ENCODE measurements at places on chromosomes 4 and X.

DNA sequence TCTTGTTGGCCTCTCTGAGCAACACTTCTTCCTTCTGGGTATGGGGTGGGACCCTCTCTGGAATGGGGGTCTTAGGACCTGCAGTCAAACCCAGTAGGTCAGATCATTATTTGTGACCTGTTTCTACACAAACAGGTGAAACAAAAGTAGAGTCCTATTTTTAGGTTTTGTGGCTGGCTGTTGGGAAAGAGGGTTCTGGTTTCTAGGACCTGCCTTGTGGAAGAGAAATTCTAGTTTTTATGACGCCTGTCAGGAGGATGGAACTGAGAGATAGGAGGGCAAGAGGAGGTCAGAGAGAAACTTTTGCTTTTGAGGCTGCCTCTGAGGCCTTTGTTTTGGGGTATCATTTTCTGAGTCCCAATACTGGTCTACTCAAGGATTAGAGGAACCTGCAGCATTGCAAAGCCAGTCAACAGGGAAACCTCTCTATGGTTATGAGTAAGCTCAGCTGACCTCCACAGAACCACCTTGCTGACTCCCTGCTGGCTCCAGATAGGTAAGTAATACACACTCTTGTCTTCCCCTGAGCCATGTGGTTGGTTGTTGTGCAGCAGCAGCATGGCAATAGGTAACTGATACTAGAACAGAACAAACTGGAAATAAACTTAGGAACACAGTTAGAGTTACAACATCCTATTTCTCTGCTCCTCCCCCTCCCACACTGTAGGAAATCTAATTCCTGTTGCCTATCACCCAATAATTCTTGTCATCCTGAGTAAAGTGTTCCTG lies 114.7 kb upstream of the VCX3B start:
- no peak for DNase-seq

GRCh38 chrX:132090403-132091159 lies 37.2 kb downstream of the FRMD7 start:
- DNase-seq: no peak

DNA sequence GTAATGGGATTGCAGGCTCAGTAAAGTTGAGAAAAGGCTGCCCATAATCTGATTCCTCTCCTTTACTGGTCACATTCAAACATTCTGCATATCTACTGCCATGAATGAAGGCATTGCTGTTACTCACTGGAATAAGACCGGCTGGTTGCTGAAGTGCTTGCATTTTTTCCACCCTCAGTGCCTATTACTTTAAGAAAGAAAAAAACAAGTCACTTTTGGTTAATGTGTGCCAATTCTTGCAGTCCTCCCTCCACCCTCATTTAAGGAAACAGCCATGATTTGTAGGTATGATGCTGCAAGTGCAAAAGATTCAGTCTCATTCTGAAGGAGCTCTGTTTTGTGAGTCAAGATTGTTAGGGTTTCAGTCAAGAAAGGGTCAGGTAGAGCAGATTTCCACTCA lies 94.9 kb downstream of the EMCN start:
- DNase-seq: peak; percentile 4

DNA sequence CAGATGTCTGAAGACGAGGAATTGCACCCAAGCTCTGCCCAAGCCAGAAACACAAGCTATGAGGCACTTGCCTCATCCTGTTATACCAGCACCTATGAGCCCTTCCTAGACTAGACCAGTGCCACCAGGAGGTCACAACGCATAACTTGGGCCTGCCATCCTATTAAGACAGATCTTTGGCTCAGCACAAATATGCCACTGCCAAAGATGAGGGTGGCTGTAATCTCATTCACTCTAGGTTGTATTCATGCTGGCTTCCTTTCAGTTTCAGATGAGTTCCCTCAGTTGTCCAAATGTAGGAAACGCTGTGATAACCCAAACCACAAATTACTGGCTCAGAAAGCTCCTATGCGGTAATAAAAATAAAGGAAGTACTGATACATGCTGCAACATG lies 76.5 kb upstream of the CITED1 start:
- DNase-seq: no peak

GRCh38 chr4:127015667-127016117 lies 617.1 kb upstream of the INTU start:
- DNase-seq: no peak

DNA sequence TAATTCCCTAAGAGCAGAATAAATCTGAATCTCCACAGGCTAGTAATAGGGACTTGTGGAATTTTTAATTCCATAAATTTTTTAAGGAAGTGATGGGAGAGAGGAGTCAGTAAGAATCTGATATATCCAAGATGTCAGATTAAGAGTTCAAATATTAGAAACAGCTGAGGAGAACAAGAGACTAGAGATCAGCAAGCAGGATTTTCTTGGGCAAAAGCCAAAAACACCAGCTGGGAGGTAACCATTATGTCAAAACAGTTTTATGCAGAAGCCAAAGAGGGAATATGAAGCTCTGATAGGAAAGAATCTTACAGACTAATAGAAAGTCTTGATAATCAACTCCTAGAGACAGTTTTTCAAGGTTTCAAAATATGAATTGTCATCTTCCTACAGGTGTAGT lies 72.2 kb upstream of the RBPJ start:
- DNase-seq: peak; percentile 30

DNA sequence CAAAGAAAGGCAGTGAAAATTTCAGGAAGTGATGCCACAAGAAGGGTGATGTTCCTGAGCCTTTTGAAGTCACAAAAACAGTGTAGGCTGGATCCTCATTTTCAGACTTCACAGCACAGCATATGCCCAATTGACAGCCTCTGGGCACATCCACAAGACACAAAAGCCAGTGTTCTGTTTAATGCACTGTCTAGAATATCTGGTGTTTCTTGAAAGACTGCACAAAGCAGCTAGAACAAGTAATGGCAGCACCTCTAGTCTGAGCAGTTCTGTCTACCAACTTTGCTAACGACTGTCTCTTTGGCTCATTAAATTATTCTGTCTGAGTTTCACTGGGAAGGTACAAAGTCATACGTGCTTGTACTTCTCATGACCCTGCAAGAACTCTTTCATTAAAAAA lies 417.1 kb upstream of the GALNT7 start:
- DNase-seq: no peak

GRCh38 chr4:107366900-107367299 lies 330.8 kb upstream of the DKK2 start:
- no peak for DNase-seq

- DNase-seq: peak; percentile 35
These were observed 242.1 kb downstream of the ADAMTS3 start for GRCh38 chr4:72326692-72327632.
